Myocyte (in vitro differentiated cells): ENCODE measurements at places on chromosomes 4 and X.

GRCh38 chr4:121773883-121774282, 8.9 kb upstream of the SMIM43 start:
- no peak for DNase-seq

DNA sequence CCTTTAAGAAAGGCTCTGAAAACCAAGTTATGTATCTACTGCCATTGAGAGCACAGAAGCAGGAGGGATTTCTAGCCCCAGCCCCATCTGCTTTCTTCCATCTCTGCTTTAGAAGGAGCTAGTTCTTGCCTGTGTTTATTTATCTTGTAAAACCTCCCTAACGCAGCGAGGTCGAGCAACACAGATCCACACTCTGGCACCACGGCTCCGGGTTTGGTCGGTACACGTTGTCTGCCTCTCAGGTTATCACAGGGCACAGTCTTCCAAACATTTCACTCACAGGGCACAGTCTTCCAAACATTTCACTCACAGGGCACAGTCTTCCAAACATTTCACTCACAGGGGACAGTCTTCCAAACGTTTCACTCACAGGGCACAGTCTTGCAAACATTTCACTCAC, 69.7 kb upstream of the TLR3 start:
- no peak for DNase-seq

DNA sequence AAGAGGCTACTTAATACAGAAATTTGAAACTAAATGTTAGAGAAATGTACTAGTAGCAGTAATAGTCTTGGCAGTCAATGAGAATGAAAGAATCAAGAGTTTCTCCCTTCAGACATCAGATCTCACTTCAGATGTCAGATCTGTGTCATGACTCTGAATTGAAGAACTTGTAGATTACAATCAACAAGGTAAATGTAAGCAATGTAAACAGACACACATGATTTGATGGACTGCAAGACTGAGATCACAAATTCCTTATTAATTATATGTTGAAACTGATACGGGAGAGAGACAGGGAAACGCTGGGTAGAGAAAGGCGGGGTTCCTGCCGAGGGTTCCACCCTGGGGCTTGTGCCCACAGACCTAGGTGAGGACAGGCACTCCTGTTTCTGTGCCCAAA, 65.5 kb upstream of the HHIP start:
- DNase-seq: no peak

- DNase-seq: peak; percentile 16
These were observed 33.9 kb downstream of the CASK start for GRCh38 chrX:41889317-41890025.
